ENCODE measurements at places on chromosomes 7 and 10.

DNA sequence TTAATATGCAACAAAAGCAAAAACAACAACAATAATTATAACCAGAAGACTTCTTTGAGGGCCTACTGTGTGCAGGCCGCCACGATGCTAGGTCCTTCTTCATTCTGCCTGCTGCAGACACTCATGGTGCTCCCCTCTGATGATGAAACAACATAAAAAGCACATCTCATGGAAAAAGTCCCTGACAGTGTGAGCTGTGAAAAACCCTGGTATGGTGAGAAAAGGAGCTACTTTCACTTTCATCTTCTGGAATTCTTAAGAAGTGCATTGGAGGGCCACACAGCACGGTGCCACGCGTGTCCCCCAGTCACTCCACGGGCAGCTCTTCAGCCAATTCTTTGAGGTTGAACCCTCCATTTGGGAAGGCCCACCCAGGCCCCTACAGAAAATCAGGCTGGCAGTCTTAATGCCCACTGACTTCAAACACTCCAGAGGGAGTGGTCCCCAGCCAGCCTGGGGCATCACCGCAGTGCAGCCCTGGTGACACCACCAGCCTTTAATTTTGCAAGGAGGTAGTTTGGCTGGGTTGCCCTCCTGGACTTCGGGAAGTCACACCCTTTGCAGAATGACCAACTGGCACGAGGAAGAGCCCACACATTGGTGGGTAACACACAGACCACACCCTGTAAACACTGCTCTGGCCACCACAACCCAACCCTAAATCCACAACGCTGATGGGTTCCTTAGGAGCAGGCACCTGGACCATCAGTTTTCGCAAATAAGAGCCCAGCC, 7.7 kb downstream of the KCNMA1 start:
- no peak for DNase-seq

- no peak for DNase-seq
These were observed 130.4 kb upstream of the BMPER start for GRCh38 chr7:33774762-33775523.

GRCh38 chr7:142500366-142500765, 242.5 kb upstream of the PRSS58 start:
- DNase-seq: no peak

GRCh38 chr7:45976485-45976856, 55.4 kb upstream of the IGFBP3 start:
- DNase-seq: no peak

DNA sequence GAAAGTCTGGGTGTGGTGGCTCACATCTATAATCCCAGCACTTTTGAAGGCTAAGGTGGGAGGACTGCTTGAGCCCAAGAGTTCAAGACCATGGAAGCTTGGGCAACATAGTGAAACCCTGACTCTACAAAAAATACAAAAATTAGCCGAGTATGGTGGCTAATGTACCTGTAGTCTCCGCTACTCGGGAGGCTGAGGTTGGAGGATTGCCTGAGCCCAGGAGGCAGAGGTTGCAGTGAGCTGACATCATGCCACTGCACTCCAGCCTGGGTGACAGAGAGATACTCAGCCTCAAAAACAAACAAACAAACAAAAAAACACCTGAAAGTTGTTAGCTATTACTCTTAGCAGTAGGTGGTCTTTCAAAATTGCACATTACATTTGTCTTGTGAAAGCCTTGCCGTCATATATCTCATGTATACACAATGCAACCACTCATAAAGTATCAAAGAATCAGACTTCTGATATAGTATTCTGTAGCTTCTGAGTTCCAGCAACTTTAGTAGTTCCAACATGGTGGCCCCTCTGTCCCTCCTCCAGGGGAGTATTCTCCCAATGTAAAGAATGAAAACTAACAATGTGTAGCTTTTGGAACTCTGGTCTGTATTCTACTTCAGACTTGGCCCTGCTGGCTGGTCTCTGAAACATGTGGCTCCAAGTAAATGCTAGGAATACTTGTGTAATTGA, 101.5 kb downstream of the ZNF92 start:
- DNase-seq: no peak

DNA sequence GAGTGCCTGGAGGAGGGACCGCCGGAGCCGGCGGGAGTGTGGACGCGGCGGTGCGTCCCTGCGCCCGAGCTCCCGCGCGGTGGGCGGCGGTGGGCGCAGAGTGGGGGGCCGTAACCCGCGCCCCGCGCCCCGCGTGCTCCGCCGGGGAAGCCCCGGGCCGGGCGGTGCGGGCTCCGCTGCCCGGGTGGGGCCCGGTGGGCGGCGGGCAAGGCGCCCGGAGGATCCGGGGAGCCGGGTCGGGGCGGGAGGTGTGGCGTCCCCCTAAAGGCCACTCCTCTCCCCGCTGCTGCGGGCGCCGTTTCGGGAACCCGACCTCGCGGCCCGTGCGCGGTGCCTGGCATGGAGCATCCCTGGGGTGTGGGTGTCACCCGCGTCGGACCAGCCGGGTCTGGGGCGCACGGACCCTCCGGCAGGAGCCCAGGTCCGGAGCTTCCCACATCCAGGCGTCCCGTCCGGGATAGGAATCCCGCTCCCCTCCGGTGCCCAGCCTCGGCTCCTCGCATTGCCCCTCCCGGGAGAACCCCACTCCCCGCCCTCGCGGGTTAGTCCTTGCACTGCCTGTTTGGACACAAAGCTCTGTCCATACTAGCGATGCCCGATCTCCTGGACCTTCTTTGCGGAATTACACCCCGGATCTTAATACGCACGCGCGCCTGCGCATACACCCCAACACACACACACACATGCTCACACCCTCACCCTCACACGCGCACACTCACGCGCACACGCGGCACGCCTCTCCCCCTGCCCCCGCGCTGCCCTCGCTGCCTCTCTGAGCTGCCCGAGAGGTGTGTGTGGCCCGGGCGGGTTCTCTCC, 723 bp downstream of the MTURN start:
- peak; percentile 23 for DNase-seq

GRCh38 chr7:95535662-95536061, 49.9 kb downstream of the ASB4 start:
- no peak for DNase-seq

DNA sequence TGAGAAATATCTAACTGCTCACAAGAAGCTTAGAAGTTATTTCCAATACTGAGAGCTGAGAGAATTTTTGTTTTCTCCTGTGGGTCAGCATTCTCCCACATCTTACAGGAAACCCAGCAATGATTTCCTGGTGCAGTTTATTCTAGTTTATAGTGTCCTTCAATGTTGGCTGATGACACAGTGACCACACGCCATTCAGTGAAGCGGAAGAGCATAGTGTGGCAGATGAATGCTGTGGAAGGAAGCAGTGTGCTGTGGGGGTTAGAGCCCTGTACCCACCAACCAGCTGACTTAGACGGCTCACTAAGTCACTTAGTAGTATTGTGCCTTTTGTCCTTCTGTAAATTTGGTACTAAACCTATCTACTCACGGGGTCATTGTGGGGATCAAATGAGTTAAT, 1.4 kb upstream of the TMEM26 start:
- DNase-seq: no peak

DNA sequence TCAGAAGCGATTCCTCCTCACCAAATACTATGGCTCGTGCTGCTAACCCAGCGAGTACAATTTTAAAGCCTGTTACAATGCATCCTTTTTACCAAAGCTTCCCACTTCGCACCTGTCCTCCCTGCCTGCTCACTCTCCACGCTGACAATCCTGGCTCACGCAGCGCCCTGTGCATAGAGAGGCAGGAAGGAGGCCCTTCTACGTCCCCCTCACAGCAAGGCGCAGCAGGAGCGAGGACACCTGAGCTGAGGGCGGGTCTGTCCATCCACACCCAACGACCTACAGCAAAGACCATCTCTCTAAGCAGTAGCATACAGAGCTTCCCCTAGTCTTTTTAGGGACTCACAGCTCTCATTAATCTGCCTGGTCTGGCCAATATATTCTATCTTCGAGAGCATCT, 46.0 kb downstream of the MKI67 start:
- no peak for DNase-seq

DNA sequence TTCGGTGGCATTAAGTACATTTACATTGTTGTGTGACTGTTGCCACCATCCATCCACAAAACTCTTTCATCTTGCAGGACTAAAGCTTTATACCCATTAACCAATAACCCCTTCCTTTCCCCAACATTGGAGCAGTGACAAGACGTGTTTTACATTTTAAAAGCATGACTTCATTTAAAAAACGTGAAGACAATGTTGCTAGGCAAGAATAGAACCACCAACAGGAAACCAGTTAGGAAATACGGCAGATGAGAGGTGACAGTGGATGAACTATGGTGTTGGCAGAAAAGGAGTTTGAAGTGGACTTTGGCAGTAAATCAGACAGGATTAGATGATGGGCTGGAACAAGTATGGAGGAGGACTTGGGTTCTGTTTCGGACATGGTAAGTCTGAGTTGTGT, 17.0 kb downstream of the TMEM236 start:
- no peak for DNase-seq

All from stimulated activated CD8-positive, alpha-beta memory T cell treated with anti-CD3 and anti-CD28 coated beads, Interleukin-4, amount 100 ng/mL, for 24 hours (primary cell).